ENCODE measurements at places on chromosomes 16 and 17.

GRCh38 chr16:48269011-48269410, 21.7 kb upstream of the ABCC11 start:
- DNase-seq, result no peak

GRCh38 chr16:73549984-73550631, 502.2 kb upstream of the ZFHX3 start:
- no peak for DNase-seq

- peak; percentile 29 for DNase-seq
Observed at GRCh38 chr17:45432405-45433158, at the start of gene ARHGAP27. Gene ARHGAP27 (minus strand): TSS chr17:45432870. CDS start chr17:45430279, 2,591 bp downstream.

GRCh38 chr16:8619671-8620370, 1.7 kb upstream of the METTL22 start:
- DNase-seq, result no peak

DNA sequence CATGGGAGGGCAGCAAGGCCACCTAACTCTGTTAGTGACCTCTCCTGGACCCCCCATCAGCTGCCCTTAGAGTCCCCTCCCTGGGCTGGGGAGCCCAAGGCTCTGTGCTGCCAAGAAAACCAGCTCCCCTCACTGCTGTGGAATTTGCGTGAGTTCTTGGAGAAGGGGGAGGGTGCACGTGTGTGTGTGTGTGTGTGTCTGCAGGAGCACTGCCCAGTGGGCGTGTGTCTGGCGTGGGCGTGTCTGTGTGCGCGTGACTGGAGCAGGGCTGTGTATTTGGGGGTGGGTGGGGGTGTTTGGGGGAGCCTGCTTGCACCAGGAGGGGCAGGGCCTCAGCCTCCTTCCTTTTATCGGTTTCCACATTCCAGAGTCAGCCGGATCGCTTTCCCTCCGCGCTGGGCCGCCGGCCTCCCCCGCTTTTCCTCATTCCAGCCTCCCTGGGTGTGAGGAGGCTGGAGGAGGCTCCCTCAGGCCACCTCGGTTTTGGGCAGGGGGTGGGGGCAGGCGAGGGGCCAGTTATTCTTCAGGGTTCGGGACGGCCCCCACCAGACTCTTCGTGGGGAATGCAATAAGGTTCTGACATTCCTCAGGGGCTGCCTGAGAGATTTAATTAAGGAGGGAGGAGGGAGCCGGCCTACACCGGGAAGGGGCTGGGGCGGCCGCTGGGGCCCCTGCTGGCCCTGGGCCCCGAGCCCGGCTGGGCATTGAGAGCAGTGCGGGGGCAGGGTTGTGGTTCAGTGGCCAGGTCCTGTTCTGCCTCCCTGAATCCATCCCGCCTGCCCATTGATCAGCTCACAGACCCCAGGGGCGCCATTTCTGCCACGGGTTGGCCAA, 2.5 kb downstream of the VASN start:
- DNase-seq, result no peak

GRCh38 chr17:63928966-63929695, 3.0 kb downstream of the CD79B start:
- no peak for DNase-seq

GRCh38 chr16:1741553-1742165, 29.7 kb downstream of the NME3 start:
- DNase-seq, result no peak

- DNase-seq, result peak; percentile 27
Observed at GRCh38 chr16:1188432-1189189, 35.7 kb downstream of the CACNA1H start.

- peak; percentile 43 for DNase-seq
Observed at GRCh38 chr17:16987830-16988601, 16.1 kb upstream of the TNFRSF13B start.

DNA sequence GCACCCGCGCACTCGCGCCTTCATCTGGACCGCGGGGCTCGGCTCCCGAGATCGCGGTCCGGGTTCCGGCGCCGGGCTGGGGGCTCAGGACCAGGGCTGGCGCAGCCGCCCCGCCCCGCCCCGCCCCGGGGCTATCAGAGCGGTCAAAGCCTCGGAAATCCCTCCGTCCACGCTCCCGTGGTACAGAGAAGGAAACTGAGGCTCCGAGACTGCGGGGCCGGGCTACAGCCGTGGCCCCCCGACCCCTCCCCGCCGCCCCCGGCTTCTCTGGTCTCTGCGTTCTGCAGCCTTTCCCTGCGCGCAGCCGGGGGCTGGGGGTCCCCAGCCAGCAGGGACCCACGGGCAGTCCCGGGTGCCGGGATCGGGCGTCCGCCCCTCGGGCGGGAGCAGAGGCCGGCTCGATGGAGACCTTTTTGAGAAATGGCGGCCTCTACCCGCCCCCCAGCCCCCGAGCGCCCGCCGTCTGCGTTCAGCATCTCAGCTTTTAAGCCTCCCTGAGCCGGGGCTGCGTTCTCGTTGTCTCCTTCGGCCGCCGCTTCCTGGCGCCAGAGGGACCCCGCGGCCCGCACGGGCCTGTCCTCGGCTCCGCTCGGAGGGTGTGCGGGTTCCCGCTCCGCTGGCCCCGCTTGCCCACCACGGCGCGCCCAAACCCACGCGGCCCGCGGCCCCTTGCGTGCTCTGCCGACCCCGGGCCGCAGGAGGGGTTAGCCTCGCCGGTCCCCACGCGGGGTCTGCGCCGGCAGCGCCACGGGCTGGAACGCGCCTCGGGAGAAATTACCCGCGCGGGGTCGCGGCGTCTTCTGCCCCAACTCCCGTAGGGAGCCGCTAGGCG, 1.5 kb upstream of the NPTX1 start:
- DNase-seq, result no peak

DNA sequence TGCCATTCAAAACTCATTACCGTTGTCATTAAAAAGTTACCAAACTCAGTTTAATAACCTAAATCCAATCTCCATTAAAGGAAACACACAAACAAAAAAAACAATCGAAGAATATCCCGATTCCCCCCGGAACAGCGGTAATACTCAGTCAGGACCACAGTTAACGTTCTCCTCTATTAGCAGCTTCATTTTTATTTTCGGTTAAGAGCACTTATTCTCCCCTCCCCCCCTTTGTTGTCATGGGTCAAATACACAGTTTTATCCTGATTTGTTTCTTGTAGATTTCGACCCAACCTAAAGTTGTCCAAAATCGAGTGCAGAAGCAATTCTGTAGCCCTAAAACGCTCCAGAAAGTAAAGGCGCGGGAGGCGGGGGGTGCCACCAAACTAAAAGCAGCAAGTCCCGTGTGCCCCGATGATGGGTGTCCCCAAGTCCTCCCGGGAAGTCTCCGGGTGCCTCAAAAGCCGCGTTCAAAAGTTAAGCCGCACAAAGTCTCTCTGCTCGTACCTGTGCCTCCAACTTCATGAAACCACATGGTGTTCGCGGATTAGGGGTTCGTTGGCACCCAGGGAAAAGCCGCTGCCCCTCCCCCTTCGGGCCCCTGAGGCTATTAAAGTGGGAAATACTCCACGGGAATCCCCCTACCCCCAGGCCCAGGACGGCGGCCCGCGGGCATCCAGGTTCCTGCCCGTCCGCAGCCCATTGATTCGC, 996 bp downstream of the SUMO2 start:
- DNase-seq, result peak; percentile 44

DNA sequence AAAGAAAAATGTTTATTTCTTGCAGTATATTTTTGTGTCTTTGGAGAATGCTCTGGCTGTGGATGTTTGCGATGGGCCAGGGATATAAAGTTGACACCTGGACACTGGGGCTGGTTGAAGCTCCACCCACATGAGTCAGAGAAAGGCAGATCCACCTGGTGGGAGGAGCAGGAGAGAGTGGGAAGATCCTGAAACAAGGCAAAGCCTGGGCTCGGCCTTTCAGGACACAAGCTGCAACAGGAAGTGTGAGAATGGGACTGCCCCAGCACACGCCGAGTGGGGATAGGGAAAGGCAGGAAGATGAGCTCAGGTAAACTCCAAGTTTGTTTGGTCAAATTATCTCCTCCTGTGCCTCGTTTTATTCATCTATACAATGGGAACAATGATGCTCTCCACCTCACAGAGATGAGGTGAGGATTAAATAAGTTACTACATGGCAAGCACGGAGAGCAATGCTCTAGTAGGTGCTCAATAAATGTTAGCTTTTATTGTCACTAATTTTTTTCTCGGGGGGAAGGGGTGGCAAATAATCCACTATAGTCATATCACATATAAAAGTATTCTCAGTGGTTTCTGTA, 21.4 kb upstream of the PITPNM3 start:
- DNase-seq, result no peak

DNA sequence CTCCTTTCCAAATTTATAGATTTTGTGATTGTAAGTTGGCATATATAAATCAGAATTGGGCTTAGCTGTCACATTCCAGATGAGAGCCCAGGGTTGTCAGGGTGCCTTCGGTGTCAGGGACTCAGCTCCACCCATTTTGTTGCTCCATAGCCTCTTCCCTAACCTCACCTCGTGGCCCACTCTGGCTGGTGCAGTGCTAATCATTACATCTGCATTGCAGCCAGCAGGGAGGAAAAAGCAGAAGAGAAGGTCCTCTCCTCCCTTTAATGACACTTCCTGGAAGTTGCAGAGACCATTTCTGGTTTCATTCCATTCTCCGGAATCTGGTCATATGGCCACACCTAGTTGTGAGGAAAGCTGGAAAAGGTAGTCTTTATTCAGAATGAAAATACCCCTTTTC, 113.3 kb downstream of the CCT6B start:
- no peak for DNase-seq

DNA sequence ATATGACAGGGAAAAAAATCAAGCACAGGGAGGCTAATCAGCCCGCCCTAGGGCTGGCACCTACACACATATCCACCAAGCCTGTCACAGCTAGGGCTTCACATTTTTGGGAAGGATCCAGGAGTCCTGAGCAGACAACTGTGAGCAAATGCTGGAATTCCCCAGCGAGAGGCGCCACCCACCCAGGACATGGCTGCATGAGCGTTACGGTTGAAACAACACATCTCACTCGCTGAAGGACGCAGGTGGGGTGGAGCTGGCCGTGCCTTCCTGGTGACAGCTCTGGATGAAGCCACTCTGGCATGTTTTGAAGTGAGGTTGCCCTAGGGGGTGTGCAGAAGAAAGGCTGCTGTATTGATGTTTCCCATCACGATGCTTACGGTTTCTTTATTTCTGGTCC, 315.1 kb upstream of the EEF2KMT start:
- DNase-seq, result no peak

DNA sequence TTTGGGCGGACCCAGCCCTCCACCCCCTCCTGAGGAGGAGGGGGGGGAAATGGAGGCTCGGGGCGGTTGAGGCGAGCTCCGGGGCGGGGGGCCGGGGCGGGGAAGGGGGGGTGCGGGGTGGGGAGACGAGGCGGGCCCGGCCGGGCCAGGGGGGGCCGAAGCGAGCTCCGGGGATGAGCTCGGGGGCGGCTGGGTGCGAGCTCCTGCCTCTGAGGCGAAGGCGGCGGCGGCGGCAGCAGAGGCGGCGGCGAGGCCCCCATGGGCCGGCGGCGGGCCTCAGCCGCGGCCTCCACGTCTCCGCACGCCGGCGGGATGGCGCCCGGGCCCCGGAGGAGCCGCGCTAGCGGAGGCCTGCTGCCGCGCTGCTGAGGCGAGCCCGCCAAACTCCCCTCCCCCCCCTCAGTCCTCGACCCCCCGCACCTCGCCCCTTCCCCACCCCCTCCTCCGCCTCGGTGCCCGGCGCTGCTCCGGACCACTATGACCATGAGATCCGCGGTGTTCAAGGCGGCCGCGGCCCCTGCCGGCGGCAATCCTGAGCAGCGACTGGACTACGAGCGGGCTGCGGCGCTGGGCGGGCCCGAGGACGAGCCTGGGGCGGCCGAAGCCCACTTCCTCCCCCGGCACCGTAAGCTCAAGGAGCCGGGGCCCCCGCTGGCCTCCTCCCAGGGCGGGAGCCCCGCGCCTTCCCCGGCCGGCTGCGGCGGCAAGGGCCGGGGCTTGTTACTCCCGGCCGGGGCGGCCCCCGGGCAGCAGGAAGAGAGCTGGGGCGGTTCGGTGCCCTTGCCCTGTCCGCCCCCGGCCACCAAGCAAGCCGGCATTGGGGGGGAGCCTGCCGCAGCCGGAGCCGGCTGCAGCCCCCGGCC, 596 bp downstream of the MSL1 start:
- no peak for DNase-seq

DNA sequence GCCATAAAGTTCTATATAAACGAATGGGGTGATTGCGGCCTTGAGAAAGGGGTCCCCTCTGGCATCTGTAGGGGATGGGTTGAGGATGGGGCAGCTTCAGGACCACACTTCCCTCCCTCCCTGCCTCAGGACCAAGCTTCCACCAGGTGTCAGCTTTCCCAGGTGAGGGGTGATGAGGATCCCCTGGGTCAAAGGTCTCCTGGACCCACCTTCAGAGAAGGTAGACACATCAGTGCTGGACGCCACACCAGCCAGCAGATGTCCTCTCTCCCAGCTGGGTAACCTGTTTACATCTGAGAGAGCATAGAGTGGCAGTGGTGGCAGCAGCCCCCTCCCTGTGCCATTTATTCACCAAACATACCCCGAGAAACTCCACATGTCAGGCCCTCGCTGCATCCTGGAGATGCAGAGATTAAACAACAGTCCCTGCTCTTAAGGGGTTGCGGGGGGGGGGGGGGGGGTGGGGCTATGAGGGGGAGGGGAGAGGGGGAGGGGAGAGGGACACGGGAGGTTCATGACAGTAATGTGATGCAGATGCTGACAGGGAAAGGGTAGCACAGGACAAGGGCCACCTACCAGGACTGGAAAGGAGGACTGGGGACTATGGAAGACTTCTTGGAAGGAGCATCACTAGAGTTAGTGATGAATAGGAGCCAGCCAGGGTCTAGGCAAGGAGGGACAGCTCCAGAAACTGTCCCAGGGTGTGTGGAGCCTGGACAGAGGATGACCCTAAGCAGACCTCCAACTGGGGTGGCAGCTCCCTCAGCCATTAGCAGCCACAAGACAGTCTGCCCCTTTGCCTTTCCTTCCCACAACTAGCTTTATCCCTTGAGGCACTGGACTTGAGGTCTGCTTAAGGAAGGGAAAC, 5.0 kb downstream of the PROCA1 start:
- no peak for DNase-seq

GRCh38 chr16:56684926-56685590, 2.8 kb downstream of the MT1X start:
- DNase-seq, result no peak

GRCh38 chr17:16915752-16916556, 56.0 kb downstream of the TNFRSF13B start:
- no peak for DNase-seq

DNA sequence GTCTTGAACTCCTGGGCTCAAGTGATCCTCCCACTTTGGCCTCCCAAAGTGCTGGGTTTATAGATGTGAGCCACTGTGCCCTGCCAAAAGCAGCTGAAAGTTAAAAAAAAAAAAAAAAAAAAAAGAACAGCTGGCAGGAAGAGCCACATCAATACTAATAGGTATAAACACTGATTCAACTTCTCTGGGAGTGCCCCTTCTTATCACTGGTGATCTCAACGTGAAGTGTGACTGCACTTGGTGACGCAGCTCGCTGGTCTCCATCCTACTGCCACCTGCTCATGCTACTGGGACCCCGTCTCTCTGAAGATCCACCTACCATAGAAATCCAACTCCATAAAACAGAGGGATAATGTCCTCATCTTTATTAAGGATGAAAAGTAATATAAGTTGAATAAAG, 40.8 kb downstream of the RNF157 start:
- peak; percentile 86 for DNase-seq

DNA sequence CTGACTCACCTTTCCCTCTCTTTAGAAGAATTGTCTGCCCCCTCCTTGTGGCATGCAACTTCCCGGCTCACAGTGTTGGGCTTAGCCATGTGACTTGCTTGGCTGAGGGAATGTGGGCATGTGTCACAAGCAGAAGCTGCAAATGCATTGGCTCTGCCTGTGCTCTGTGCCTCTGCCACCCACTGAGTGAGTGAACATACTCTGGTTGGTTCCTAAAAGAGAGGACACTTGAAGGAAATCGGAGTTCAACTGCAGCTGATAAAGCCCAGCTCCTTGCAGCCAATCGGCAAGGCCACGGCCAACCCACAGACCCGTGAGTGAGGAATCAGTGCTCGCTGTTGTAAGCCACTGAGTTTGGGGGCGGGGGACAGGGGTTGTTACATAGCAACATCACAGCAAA, 10.9 kb upstream of the GINS2 start:
- DNase-seq, result no peak
